ENCODE measurements at places on chromosomes 12 and 14.

DNA sequence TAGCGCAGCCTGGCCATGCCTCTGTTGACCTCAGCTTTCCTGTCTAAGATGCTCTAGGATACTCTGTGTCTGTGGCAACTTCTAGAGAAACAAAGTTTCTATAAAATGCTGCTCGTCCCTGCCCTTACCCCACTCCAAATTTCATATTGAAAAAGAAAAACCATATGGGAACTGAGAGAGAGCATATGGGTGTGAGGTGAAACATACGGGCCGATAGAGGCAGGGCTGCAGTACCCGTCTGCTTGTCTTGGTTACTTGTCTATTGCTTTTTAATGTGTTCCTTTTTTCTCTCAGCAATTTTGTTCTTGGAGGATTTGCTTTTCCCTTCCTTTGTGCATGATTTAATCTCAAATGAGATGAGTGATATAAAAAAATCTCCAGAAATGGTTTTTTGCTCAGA lies 113.0 kb downstream of the SRGAP1 start:
- no peak for DNase-seq

- no peak for DNase-seq
These were observed 1.9 kb downstream of the TOGARAM1 start for GRCh38 chr14:44963775-44964380.

GRCh38 chr12:27305673-27306456 lies 26.8 kb upstream of the BMAL2 start:
- no peak for DNase-seq

DNA sequence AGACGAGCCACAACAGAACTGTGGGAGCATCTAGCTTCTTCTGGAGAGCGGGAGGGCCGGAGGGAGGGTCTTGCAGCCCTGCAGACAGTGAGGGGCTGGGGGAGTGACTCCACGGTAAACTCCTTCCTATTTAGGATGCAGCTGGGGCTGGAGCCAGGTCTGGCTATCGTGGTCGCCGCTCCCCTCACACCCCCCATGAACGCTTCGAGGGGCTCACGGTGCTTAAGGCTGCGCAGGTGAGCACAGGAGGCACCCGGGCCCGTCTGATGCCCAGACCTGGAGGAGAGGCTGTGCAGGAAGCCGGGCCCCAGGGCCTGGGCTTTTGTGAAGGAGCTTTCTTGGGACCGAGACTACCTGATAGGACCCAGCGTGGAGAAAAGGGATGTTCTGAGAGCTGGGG lies 3.9 kb upstream of the GNB3 start:
- no peak for DNase-seq

DNA sequence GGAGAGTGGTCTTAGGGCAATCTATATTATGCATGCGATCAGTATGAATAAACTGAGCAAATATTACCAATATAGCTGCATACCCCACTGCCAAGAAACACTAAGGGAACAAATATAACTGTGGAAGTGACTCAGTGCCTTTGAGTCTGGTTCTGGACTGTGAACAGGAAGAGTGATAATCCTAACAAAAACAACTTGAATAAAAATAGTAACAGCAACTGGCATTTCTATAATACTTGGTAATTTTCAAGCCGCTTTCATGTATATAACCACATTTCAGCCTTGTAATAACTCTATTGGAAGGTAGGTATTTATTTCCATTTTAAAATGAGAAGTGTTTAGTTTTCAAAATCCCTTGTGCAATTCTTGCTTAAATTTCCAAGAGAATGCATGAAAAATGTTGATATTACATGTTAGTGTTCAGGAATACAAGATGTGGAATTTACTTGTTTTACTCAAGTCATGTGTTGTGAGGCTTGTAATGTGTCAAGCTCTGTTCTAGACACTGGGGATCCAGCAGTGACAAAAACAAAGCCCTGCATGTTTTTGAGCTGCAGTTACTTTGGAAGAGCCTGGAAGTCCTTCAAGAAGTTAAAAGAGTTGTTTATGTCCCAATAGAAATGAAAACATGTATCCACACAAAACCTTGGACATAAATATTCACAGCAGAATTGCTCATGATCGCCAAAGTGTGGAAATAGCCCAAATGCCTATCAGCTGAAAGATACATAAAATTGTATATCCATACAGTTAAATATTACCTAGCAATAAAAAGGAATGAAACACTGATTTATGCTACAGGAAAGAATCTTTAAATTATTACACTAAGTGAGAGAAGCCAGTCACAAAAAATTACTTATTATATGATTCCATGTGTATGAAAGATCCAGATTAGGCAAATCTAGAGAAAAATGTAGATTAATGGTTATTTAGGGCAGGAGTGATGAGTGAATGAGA lies 338.1 kb upstream of the TMEM132C start:
- DNase-seq = no peak

- no peak for DNase-seq
These were observed 12.5 kb upstream of the IFT81 start for GRCh38 chr12:110111476-110112334.

- DNase-seq = no peak
These were observed 108.0 kb downstream of the AEBP2 start for GRCh38 chr12:19547271-19547671.

GRCh38 chr12:46144433-46144832 lies 124.4 kb downstream of the SLC38A1 start:
- no peak for DNase-seq

GRCh38 chr14:53226553-53226952 lies 73.4 kb upstream of the DDHD1 start:
- no peak for DNase-seq

DNA sequence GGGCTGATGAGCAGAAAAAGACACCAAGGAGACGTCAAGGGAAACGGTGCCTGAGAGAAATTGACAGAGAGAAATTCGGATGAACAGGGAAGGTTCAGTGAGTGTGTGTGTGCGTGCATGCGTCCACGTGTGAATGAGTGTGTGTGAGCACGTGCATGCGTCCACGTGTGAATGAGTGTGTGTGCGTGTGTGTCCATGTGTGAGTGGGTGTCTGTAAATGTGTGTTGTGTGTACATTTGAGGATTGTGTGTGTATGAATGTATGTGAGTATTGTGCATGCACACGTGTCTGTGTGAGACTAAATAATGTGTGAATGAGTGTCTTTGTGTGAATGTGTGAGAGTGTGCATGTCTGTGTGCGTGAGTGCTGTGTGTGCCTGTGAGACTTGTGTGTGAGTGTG lies 137.4 kb upstream of the MED13L start:
- DNase-seq = no peak

DNA sequence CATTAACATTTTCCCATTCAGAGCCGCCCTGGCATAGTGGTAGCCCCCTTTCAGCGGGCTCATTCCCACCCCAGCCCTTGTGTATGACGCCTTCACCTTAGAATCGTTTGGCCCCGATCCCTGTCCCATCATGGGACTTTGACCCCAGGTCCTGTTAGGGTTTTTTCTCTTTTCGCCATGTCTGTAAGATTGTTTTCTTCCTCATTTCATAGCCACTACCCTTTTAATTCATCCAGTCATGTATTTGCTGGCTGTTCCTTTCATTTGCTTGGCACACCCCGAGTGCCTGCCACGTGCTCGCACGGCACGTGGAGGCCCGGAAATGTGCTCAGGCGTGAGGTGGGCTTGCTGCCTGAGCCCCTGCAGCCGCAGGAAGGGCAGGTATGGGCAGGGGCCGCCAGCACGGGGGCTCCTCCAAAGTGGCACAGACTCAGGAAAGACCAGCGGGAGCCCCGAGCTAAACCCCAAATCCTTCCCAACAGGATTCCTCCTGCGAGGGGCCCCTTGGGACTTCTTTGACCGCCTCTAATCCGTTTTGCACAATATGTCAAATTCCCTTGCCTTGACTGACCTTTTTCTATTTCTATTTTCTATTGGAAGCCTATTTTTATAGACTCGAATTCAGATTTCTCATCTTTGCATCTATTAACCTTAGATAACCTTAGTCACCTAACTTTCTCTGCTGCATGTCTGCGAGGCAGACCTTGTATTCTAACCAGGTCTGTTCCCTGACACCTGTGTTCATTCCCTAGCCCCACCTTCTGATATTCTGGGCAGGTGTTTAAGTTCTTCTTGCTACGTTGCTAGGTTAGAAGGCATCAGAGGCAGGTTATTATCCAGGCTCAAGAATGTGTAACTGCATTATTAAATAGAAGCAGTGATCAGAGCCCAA lies 114.8 kb downstream of the EML1 start:
- DNase-seq = no peak

DNA sequence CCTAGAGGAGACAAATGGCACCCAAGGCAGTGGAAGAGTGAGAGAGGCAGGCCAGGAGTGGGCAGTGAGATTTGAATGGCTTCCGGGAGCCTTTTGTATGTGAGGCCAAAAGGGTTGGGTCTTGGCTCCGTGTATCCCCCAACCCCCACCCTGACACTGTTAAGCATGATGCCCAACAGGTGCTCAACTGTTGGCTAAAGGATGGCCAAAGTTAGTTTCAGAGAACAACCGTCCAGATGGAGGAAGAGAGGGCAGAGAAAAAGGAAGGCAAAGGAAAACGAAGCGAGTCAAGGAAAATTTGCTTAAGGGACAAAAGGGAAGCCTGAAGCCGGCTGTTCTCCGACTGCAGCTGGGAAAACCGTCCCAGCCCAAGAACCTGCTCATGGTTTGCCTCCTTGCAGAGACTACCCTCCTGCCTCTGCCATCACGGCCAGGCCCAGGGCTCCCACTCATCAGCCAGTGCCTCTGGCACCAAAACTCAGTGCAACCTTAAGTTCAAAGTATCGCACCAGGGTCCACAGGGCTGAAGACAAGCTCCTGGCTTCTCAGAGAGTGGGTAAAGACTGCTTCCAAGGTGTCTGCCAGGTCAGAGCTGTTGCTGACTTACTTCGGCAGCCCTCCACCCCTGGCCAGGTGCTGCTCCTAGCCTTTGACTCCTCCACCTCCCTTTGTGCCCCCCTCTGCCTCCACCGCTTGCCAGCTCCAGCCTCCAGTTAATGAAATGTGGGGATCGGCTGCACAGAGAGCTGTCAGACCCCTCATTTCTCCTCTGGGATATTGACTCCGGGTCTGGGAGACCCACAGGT lies 4.2 kb upstream of the C1QL4 start:
- no peak for DNase-seq

- no peak for DNase-seq
These were observed 154.1 kb upstream of the BTG1 start for GRCh38 chr12:92299744-92300143.

- DNase-seq = no peak
These were observed 18.8 kb downstream of the SOCS2 start for GRCh38 chr12:93591137-93591868.

GRCh38 chr14:53209370-53209769 lies 56.2 kb upstream of the DDHD1 start:
- no peak for DNase-seq

GRCh38 chr14:90386321-90386720 lies 10.5 kb upstream of the CALM1 start:
- no peak for DNase-seq

- DNase-seq = peak; percentile 71
These were observed 9.6 kb upstream of the RPAP3 start for GRCh38 chr12:47715393-47715876.

GRCh38 chr12:125968413-125968812 lies 903.2 kb downstream of the AACS start:
- DNase-seq = no peak

- no peak for DNase-seq
These were observed 14.0 kb downstream of the KCTD10 start for GRCh38 chr12:109462868-109463692.

DNA sequence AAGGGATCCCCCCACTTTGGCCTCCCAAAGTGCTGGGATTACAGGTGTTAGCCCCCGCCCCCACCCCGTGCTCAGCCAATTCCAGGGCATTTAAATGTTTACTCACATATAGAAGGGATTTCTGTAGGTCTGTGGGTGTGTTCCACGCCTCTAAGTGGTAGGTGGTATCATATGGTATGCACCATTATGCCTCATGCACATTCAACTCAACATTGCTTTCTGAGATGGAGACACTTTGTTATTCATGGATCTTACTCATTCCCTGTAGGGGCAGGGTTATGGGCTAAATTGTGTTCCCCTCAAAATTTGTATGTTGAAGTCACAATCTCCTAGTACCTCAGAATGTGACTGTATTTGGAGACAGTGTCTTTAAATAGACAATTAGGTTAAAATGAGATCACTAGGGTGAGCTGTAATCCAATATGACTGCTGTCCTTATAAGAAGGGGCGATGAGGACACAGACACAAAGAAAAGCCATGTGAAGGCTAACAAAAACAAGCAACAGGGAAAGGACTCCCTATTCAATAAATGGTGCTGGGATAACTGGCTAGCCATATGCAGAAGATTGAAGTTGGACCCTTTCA lies 200.6 kb downstream of the EFCAB11 start:
- no peak for DNase-seq

GRCh38 chr12:29026419-29026818 lies 122.7 kb upstream of the FAR2 start:
- no peak for DNase-seq

- no peak for DNase-seq
These were observed 186.5 kb downstream of the NELL2 start for GRCh38 chr12:44689587-44689986.

DNA sequence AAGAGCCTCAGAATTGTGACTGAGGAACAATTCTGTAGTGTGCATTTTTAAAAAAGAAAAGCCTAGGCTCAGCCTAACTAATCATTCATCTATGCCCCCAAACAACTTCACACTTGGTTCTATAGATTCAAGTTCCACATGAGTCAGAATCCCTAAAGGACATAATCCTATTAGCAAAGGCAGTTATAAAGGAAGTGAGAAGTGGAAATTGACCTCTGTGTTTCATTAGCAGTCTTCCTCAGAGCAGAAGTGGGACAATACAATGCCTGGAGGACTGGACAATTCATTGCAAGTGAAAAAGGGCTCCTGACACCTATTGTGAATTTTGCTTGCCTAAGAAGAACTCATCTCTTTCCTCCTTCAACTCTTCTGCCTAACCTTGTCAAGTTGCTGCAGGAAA lies 222.3 kb downstream of the PTPRO start:
- no peak for DNase-seq

- no peak for DNase-seq
These were observed 141.0 kb downstream of the ZFP36L1 start for GRCh38 chr14:68651652-68652432.

GRCh38 chr12:110670161-110670701 lies 18.7 kb downstream of the HVCN1 start:
- peak; percentile 28 for DNase-seq

DNA sequence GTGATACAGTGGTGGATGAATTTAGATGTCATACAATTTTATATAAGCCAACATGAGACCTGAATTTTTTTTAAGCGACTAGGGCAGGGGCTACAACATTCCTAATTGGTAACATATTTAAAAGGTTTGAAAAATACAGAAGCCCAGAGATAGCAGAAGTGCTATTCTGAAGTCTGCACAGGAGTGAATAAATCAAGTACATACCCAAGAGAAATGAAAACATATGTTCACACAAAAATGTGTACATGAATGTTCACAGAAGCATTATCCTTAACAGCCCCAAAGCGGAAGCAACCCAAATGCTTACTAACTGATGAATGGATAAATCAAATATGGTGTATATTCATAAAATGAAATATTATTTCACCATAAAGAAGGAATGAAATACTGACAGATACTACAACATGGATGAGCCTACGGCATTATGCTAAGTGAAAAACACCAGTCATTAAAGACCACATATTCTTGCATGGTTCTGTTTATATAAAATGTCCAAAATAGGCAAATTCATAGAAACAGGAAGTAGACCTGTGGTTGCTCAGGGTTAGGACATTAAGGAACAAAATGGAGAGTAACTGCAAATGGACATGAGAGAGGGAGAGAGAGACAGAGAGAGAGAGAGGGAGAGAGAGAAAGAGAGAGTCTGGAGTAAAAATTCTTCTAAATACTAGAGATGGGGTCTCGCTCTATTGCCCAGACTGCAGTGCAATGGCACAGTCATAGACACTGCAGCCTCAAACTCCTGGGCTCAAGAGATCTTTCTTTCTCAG lies 28.0 kb upstream of the GXYLT1 start:
- DNase-seq = no peak

Measured in stimulated activated CD4-positive, alpha-beta T cell treated with anti-CD3 and anti-CD28 coated beads, TNF-alpha, amount 100 ng/mL, for 24 hours (primary cell).